GM12864 (cell line): ENCODE measurements at places on chromosomes 5 and 9.

GRCh38 chr5:107945061-107945460, 274.3 kb upstream of the EFNA5 start:
- no peak for DNase-seq

DNA sequence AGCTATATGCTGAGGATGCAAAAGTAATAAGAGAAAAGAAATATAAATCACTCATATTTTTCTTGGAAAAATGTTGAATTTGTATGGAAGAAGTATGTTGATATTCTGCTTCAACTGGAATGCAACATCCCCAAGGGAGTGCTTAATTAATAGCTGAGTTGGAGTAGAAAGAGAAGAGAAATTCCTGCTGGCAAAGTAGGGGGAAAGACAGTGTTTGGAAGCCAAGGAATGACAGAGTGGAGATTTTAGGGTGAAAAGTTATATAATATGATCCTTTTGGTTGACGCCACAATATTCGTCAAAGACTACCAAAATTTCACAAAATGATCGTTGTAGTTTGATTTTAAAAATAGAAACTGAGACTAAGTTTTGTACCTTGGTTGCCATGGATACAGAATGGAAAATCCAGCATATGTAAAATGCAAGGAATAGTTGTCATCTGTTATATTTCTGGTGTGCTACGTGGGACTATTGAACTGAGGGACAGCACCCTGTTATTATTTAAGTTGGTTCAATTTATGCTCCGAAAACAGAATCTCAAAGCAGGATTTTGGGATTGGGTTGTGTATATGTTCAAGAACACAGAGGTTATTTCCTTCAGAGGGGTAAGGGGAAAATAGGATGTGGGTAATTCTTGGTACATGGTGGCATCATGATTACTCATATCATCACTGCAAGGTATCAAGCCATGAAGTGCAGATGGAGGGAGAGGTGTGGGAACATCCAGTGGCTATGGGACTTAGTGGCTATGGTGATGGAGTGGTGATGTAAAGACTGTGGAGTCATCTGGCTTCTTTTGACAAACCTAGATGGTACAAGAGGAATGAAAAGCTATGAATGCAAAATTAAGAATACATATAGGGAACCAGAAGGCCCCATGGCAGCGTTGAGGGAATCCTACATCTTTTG, 61.0 kb downstream of the SUB1 start:
- no peak for DNase-seq

DNA sequence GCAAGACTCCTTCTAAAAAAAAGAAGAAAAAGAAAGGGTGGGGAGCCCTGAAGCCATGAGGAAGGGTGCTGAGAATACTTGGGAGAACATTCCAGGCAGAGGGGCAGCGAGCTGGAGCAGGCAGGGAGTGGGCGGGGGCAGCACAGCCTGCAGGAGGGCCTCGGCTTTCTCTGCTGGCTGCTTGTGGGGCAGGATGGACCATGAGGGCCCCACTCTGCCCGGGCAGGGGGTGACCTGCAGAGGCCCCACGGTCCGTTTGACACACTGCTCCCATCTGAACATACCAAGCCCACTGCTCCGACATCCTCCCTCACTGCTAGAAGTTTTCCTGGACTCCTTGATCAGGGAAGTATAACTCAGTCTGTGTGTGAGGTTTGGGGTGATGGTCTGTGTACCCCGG, 11.7 kb upstream of the NUP214 start:
- no peak for DNase-seq

DNA sequence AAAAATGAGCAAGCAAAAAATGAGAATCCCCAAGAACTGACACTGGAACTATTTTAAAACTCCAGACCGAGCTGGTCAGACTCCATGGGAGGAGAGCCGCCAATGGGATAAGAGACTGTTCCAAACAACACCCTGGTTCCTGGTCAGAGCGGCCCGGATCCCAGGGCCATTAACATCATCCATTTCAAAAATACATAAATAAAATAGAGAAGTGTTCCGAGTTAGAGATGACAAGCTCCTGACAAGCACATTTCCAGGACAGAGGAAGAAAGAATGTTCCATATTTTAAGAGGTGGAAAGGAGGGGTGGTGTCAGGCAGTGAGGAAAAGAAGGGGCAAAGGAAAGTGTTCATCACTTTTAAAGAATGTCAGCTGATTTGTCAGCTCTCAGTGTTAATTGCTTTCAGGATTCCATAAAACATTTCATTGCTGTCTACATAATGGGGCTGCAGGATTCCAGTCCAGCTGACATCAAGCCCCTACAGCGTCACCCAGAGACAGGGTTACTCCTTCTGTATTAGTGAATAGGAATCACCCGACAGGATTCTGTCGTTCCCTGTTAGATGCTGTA, 202.5 kb upstream of the TRIM32 start:
- no peak for DNase-seq

DNA sequence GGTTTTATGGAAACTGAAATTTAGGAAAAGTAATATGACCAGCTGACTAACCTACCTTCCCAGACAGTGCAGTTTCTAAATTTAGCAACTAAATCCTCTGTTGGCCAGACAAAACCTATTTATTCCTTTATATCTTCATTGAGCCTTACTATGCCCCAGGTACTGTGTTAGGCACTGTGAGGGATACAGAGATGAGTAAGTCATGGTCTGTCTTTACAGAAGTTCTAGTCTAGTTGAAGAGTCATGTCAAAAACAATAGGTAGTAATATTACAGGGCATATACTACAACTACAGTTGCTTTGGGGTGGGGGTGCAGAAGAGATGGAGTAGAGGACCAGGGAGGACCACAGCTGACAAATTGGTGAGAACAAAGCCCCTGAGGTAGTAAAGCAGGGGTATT, 42.8 kb downstream of the FBXO38 start:
- DNase-seq: no peak

DNA sequence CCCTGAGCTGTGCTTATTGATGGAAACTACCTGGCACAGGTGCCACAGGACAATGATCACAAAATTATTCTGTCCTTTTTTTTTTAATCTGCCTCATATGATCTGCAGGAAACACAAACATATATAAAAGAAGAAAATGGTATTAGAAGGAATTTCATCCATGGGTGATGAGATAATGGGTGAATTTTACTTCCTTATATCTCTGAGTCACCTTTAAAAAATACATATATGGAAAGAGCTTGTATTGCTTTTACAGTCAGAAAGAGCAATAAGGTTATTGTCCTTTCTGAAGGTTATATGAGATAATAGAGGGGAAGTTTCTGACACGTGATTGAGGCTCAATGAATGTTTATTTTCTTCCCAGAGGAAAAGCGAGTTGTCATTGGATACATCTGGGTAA, 31.6 kb downstream of the NEURL1B start:
- DNase-seq: no peak

- no peak for DNase-seq
These were observed 392.5 kb downstream of the KDM4C start for GRCh38 chr9:7150153-7150890.

GRCh38 chr9:131731237-131731636, 8.6 kb downstream of the RAPGEF1 start:
- no peak for DNase-seq

DNA sequence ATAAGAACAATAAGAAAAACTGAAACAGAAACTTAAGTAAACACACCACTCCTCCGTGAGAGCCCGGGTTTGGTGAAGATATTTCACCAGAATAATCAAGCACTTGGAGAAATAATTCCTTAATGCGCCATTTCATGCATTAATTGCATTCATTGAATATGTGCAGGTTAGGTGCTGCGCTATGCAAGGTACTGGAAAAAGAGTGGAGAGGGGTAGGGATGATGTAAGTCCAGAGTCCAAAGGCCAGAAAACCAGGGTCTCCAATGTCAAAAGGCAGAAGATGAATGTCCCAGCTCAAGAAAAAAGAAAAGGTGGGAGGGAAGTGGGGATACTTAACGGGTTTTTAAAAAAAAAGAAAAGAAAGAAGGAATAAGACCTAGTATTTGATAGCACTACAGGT, 669 bp upstream of the ZFP37 start:
- DNase-seq: no peak

- no peak for DNase-seq
These were observed 520 bp downstream of the PCDH12 start for GRCh38 chr5:141957367-141957996.

GRCh38 chr9:104233366-104233765, 139.3 kb downstream of the SMC2 start:
- no peak for DNase-seq

GRCh38 chr9:113624721-113625120, 161.2 kb downstream of the RGS3 start:
- no peak for DNase-seq

DNA sequence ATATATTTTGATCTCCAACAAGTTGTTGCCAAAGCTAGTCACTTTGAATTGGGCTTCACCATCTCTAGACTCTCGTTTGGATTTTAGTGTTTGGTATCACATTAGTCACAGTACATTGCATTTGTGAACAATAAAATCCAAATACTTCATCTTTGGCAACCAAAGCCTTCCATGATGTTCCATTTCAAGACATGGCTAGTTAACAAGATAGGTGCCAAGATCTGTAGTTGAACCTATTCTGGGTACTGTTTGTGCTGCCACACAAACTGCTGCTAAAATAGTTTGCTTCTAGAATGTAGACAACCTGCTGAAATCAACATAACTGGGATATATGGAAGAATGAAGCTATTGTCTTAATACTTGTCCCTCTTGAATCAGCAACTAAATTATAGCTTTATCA, 207.5 kb downstream of the LRRC70 start:
- no peak for DNase-seq

GRCh38 chr9:134800791-134801339, 79.7 kb upstream of the FCN2 start:
- no peak for DNase-seq

- DNase-seq: no peak
These were observed 556.6 kb downstream of the TLE1 start for GRCh38 chr9:81132796-81133195.

DNA sequence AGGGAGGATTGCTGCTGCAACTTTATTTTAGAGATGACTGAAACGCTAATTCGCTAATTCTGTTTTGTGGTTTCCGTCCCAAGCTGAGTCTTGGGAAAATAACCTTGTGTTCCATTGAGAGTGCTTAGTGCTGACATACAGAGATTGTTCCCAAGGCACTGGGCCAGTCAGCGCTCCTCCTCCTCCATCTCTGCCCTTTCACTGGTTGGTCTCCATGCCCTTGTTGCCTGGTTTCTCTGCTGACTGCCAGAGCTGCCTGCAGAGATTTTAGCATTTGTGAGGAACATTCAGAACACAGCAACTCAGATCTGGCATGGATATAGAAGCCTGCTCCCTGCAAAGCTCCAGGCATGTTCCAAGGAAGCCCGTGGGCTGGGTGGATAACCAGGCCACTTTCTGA, 126.0 kb upstream of the IRX2 start:
- DNase-seq: no peak

DNA sequence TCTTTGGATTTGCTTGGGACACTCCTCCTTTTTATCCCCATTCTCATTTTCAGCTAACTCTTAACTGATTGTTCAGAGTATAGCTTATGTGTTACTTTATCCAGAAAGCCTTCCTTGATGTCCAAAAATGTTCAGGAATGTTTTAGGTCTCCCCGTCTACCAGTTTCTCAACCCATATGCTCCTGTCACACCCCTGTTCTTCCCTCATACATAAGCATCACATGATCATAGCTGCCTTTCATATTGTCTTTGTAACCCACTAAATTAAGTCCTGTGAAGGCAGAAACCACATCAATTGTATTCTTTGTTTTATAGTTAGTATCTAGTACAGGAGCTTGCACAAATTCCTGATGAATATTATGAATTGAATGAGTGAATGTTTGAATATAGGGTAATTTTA, 321.9 kb upstream of the ACTBL2 start:
- no peak for DNase-seq

DNA sequence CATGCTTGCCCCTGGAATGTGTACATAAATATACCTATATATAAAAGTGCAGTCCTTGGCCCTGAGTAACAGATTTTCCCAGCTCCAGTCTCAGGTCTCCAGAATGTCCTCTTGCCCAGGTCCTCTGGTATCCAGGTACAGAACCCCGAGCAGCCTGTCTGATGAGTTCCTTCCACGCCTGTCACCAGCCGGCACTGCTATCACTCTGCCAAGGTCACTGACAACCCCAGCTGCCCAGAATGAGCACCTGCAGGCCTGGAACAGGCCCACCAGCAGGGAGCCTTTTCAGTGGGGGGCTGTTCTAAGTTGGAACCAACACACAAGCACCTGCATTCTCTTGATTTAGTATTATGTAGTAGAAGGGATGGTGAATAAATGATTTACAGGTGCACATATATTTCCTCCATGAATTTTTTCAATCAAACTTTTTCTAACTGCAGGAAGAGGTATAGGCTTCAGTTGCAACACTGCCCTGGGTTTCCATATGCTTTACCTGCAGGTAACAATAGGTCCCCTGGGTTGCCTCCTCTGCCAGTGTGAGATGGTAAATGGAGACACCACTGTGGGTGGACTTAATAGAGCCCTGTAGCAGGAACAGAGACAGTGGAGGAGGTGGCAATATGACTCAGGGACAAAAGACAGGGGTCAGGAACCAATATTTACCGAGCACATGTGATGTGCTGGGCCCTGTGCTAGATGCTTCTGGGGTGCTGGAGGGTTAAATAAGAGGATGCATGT, 291.9 kb downstream of the SPOCK1 start:
- DNase-seq: no peak

DNA sequence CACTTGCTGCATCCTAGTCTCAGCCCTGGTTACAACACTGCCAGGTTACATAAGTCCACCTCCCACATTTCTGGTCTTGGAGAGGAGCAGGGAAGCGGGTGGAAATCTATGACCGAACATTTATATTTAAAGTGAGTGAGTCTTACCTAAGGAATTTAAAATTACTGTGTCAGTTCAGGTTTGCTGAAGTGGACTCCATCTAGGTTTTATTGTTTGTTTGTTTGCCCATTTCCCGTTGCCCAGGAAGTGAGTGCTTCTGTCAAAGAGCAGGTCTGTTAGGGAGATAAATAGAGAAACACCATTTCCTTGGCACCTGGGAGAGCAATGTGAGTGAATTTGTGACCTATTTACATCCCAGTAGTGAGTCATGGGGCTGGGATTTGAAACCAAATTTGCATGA, 179.5 kb downstream of the KIF4B start:
- DNase-seq: no peak

DNA sequence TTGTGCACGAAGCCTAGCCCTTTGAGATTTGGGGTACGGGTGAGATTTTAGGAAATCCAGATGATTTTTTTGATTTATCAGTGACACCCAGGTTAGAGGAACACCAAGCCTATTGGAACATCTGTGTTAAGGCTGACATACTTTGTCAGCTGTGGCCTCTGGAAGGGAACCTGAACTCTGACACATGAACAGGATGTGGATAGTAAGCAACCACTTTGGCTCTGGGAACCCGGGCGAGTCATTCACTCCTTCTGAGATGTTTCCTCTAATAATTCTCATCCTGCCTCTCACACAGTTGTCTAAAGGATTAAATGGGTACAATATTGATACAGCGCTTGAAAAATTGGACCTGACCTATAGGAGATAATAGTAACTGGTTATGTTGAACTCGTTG, 67.8 kb downstream of the FGF1 start:
- no peak for DNase-seq
